ENCODE measurements at places on chromosomes 4 and X.

DNA sequence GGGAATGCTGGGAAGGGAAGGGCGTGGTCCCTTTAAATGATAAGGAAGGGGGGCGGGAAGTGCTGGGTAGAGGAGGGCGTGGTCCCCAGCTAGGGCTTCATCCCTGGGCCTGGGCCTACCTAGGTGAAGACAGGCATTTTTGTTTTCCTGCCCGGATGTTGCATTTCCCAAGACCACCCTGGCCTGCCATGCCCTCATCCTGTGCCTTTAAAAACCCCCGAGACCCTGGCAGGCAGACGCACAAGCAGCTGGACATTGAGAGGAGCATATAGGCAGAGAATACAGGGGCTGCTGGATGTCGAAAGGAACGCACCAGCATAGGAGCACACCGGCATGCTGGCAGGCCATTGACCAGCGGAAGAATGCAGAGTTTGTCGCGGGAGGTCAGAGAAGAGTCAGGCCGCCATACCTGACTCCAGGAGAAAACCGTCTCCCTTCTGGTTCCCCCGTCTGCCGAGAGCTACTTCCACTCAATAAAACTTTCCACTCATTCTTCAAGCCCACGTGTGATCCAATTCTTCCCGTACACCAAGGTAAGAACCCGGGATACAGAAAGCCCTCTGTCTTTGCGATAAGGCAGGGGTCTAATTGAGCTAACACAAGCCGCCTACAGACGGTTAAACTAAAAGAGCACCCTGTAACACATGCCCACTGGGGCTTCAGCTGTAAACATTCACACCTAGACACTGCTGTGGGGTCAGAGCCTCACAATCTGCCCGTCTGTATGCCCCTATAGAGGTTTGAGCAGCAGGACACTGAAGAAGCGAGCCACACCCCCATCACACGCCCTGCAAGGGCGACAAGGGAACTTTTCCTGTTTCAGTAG lies 2.9 kb upstream of the AGA start:
- DNase-seq = no peak

DNA sequence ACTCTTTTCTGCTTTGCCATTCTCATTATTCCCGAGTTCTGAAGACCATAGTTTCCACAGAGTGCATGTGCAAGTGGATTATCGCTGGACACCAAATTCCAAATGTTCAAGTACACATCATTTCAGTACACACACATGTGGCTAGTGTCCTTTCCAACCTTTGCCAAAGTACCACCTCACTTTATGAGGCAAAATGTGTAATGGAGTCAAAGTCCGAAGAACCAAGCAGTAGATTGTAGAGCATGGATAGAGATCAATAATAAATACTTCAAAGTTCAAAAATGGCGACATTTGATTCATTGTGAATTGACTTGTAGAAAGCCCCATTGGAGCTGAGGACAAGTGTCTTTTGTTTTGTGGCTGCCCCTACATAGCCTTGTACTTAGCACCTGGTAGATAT lies 115.6 kb downstream of the TMEM164 start:
- DNase-seq = no peak

GRCh38 chr4:92232566-92232965 lies 71.2 kb upstream of the GRID2 start:
- DNase-seq = no peak

DNA sequence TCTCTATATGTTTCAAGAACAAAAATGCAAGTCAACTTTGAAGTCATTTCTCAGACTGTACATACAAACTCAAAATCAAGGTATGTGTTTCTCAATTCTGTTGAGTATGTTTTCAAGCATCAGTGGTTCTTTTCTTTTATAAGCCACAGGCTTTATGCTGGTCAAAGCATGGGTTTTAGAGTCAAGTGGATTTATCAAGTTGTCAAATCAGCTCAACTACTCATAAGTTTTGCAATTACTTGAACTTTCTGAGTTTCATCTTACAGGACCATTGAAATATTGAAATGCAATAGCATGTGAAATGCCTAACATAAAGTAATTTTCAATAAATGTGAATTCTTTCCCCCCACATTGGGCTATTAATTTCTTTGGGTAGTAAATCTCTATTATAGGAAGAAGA lies 239.9 kb upstream of the DKK2 start:
- DNase-seq = no peak

DNA sequence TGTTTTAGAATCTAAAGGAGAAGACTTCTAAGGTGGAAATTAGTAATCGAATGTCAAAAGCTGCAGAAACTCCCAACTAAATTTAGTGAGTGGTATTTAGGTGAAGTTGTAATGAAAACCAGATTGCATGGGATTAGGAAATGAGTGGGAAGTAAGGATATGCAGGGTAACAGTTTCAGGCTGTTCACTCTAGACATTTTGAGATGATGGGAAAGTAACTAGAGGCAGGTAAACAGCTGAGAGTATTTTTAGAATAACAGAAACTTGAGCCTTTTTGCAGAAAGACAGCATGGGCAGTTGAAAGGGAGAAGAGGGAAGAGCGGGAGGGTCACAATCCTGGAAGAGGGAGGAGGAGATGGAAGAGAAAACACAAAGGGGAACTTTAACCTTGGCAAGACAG lies 12.7 kb downstream of the SPRY1 start:
- no peak for DNase-seq

GRCh38 chr4:107603430-107603829 lies 116.6 kb downstream of the PAPSS1 start:
- DNase-seq = no peak

- DNase-seq = no peak
Observed at GRCh38 chrX:122122274-122122673, 1061.8 kb upstream of the GRIA3 start.

GRCh38 chrX:117996918-117997480 lies 119.6 kb downstream of the KLHL13 start:
- DNase-seq = no peak

GRCh38 chr4:7693711-7694110 lies 245.9 kb downstream of the AFAP1 start:
- DNase-seq = no peak

DNA sequence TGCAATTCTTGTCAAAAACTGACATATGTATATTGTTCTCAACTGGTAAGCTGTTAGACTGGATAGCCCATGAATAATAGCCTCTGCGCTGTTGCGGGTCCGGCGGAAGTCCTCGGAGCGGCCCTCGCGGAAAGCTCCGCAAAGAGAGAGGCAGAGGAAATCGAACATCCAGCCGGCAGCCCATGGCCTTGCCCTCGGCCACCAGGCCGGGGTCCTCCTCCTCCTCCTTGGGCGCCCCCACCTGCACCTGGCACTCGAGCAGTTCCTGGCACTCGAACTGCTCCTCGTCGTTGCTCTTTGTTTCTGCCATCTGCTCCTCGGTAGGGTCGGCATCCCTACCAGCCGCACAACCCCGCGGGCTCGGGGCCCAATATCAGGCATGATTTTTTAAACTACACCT lies 1176.3 kb downstream of the PCDH18 start:
- DNase-seq = no peak

DNA sequence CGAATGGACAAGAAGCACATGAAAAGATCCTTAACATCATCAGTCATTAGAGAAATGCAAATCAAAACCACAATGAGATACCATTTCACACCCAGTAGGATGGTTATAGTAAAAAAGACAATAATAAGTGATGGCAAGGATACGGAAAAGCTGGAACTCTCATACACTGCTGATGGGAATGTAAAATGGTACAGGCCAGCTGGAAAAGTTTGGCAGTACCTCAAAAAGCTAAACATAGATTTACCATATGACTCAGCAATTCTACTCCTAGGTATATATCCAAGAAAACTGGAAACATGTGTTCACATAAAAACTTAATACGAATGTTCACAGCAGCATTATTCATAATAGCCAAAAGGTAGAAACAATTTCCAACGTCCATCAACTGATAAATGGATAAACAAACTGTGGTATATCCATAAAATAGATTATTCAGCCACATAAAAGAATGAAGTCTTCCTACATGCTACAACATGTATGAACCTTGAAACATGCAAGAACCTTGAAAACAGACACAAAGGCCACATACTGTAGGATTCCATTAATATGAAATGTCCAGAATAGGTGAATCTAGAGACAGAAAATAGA lies 11.9 kb downstream of the RPS6KA3 start:
- no peak for DNase-seq

DNA sequence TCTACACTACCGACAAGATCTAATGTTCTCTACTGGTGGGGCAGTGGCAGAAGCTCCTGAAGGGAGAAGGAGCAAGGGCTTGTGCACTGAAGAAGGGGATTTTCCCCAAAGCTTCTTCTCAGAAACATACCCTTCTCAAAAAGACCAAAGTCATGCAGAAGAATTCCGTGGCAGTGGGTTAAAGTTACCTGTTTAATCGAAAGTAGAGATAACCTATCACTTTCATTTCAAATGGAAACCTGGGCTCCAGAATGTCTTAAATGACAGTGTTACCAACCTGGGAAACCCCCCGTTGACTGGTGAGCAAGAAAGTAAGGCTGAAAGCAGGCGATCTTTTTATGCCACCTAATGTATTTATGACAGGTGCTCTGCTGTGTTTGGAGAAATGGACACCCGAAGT lies 92.5 kb upstream of the TEX13D start:
- no peak for DNase-seq

DNA sequence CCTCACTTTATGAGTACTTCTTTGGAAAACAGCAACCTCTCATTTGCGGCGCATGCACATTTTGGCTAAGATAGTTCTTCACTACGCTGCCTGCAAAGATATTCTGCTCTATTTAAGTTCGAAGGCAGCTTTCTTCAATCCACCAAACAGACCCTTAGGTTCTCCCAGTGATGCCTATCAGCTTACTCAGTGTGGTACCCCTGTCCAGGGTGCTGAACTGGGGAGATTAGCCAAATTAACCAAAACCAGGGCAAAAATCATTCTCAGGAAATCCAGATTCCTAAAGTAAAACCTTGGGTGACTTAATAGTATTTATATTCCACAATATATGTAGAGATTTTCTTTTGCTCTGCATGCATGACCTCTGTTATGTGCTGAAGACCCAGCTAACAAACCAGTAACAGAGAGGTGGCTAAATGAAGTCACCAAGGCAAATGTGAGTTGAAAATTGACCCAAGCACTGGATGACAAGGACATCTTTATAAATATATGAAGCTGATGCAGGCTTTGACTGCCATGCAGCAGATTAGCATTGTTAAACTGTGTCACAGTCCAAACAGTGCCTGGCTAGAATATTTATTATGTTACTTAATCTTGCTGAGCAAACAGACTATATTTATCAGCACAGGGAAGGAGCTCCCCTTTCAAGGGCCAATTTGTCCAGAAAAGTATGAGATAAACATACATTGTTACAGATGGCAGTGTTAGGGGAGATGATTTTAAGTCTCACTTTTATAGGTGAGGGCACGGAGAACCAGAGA lies 418.2 kb downstream of the STIM2 start:
- DNase-seq = no peak

GRCh38 chr4:23237771-23238170 lies 545.0 kb downstream of the GBA3 start:
- no peak for DNase-seq

DNA sequence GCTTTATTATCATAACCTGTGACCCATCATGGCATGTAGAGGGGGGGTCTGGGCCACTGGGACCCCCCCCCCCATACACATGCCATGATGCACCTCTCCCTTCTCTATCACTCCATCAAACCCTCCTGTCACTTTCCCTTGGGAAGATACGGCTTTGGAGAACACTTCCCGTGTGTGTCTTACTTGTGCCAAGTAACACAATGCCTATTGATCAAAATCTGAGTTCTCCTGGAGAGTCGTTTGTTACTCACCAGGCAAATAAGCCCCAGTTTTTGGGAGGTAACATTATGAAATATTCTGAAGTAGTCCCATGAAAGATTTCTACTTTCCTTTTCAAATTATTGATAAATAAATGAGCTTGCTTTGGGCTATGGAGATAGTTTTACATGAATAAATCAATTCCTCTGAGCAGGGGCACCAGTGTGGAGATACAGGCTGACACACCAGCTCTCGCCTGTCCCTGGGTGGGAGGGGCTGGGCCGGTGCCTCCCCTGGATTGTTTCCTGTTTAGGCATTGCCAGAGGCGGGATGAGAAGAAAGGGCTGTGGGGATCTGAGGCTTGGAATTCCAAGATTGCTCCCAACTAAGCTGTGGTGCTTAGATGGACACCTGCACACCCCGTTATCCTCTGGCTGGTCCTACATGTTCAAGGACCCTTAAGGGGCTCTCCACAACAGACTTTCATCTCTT lies 63.2 kb upstream of the WWC2 start:
- DNase-seq = no peak

DNA sequence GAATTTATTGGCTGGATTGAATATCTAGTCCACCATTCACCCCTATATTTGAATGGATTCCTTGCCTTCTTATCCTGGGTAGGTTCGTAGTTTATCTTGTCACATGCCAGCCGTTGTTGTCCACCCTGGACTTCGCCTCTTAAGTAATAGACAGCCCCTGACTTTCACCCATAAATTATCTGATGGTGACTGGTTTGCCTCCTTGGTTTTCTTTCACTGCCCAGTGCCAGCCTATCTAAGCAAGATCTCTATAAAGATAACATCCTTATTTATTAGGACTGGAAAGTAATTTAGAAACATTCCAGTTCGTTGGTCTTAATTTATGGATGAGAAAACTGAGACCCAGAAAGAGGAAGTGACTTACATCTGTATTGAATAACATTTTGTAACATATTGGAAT lies 410.3 kb downstream of the RPA4 start:
- DNase-seq = no peak

GRCh38 chr4:14539246-14539645 lies 463.0 kb upstream of the CPEB2 start:
- DNase-seq = no peak

DNA sequence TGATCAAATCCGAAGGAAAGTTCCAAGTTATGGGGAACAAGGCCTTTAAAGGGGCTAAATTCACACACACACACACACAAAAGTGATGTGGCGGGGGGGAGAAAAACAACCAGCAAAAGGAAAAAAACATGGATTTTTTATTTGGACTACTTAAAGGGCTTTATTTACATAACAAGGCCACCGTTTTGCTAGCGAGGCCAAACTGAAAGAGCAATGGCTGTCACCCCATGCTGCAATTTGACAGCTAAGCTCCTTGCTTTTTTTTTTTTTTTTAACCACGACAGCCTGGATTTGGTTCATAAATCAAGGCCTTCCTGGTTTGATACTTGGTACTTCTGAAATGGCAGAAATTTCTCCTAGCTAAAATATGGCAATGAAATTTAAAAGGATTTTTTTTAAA lies 99.6 kb upstream of the PTCHD1 start:
- DNase-seq = no peak

GRCh38 chrX:127762663-127763062 lies 289.5 kb downstream of the ACTRT1 start:
- no peak for DNase-seq

- no peak for DNase-seq
Observed at GRCh38 chr4:97828646-97829045, 314.6 kb downstream of the STPG2 start.

- no peak for DNase-seq
Observed at GRCh38 chr4:111943796-111944203, 201.5 kb upstream of the FAM241A start.

Measured in left renal pelvis (tissue), 4 donors.